ENCODE measurements at places on chromosomes 16 and 17.

GRCh38 chr17:19387921-19388521 lies 1.0 kb upstream of the MFAP4 start:
- DNase-seq, result no peak

DNA sequence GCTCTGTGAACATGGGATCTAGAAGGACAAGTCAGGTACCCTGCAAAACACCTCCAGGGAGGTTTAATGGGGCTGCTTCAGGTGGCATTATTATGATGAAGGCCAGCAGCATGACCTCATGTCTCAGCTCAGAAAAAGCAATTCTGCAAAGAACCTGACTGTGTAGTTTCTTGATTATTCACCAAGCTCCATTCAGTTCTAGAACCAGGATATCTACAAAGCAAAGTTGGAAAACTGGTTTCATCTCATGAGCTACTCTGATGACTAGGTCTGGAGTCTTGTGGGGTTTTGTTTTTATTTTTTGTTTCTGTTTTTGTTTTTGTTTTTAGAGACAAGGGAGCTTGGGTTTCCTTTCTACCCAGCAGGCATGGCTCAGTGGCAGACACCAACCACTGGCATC lies 19.0 kb upstream of the LRRC37A3 start:
- no peak for DNase-seq

DNA sequence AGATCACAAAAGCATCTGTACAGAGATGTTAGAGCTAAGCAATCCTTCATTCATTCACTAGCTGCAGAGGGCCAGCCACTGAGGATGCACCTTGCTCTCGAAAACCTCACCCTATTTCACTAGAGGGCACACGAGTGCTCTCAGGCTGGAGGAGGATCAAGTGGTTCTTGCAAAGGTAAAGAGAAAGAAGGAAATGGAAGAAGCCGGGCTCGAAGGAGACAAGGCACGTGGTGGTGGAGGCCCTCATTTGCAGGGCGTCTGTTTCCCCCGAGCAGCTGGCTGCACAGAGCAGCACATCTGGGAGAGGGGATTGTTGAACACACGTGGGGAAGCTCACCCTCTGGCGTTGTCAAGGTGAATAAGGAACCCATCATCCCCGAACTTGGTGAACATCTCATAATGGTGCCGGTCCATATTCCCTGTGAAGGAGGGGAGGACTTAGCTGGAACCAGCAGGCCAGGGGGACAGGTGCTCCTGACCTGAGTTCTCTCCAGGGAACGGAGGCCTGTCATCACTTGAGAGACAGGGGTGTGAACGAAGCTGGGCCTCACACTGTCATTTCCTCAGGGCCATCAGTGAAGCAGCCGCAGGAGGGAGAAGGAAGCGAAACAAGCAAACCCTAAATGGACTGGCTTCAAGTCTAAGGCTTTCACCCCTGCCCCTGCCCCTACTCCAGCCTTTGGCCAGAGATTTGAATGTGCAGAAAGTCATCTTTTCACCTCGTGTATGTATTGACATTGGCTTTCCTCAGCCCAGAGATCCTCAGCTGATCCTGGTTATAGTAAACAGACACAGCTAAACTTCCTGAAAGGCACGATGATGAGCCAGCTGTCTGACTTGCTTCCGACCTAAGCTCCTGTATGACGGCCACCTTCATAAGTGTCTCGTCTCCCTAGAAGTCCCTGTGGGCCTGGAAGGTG lies 27.6 kb downstream of the PRKAR1A start:
- no peak for DNase-seq

GRCh38 chr16:84611041-84611440 lies 6.8 kb downstream of the COTL1 start:
- DNase-seq, result no peak

DNA sequence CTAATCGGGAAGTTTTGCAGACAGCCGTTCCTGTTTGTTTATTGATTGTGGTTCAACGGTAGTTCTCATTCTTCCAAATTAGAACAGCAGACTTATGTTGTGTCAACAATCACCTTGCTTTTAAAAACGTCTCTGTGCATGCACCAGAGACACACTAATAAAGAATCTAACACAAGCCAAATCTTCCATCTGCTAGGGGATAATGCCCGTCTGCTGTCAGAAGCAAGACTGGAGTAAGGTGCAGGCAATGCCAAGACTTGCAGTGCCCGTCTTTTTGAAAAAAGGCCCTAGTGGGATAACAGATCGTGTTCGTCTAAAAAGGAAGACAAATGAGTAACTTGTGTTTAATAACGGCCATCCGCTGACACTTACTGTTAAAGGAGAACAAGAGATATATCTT lies 158.4 kb downstream of the KCNJ2 start:
- no peak for DNase-seq

DNA sequence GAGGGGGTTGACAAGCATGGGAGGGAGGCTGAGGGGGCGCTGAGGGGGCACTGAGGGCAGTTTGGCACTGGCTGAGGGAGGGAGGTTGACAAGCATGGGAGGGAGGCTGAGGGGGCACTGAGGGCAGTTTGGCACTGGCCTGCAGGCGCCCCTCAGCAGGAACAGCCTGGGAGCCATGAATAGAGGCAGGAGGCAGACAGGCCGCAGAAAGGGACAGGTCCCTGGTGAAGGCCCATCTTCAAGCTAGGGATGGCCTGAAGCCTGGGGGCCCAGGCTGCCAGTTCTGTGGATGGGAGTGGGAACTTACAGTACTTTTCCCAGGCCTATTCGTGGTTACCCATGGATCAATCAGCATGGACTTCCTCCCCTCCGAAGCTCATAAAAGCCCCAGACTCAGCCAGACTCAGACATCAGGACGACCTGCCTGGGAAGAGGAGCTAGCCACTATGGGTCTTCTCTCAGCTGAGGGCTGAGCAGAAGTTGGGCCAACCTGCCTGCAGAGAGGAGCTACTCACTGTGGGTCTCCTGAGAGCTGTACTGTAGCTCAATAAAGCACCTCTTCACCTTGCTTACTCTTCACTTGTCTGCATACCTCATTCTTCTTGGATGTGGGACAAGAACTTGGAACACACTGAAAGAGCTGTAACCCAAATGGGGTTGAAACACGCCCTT lies 72.8 kb upstream of the BRD7 start:
- no peak for DNase-seq

DNA sequence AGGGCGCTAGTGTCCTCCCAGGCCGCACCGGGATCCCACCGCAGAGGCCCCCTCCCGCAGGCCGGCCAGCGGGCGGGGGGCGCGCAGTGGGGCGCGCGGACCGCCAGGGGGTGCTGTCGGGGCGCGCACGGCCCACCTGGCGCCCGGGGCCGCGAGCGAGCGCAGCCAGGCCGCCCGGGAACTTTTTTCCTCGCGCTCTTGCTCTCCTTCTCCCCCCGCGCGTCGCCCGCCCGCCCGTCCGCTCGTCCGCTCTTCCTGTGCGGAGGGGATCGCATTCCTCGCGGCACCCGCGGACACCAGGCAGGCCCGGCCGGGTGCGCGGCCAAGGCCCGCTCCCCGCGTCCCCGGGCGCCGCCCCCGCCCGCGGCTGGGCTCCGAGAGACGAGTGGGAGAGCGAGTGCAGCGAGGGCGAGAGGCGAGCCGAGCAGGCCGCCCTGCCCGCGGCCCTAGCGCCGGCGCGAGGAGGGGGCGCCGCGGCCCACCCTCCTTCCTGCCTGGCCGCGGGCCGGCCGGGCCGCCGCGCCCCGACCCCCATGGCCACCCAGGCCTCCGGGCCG lies at the start of gene RAI1:
Gene RAI1, plus strand, starts transcription at position 272 of the 557 bp plus-strand sequence. CDS start 111,491 bp downstream, outside the sequence.
- DNase-seq, result peak; percentile 50

- DNase-seq, result peak; percentile 42
Measured at GRCh38 chr16:22098405-22099255, 6.3 kb downstream of the VWA3A start.

DNA sequence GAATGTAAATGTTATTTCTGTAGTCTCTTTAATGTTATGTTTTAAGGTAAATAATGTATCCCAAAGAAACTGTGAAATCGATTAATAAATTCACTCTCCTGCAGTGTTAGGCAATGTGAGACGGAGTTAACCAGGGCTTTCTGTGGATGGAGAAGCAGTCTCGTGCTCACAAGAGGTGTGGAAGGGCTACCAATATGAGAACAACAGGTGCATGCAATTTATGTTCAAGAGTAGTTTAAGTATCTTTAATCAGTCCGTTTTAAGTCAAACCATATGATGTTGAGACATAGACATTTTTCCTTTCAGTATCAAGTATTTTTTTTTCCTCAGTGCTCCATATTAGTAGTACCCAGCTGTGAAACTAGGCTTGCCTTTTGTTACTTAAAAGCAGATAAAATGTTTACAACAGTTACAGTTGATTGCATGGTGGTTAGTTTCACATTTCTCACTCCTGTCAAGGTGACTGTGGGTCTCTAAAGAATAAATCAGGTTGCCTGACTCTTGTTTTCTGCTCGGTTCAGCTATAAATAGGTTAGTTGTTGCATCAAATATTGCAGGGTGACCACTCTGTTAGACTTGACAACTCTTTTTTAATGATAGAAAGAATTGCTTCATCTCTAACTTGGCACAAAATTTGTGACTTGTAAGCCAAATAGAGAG lies 54.4 kb downstream of the COX10 start:
- no peak for DNase-seq

- DNase-seq, result no peak
Measured at GRCh38 chr16:27149986-27150385, 53.3 kb upstream of the KDM8 start.

- DNase-seq, result no peak
Measured at GRCh38 chr16:71426069-71426879, 15.6 kb downstream of the TLE7 start.

DNA sequence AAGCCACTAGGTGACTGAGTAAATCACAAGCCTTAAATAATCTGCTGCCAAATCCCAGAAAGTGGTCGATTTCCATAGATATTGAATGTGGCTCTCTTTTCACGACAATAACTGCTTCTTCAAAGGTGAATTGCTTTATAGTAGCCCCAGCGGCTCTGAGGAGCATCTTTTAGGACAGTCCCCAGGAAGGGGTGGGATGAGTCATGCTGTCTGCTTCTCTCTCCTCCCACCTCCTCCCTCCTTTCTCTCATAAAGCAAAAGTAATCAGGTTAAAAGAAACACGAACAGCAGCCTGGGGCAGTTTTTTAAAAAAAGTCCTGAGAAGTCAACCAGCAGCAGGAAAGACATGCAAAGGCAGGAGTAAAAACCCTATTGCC lies 1.8 kb downstream of the KIAA0513 start:
- DNase-seq, result peak; percentile 86

DNA sequence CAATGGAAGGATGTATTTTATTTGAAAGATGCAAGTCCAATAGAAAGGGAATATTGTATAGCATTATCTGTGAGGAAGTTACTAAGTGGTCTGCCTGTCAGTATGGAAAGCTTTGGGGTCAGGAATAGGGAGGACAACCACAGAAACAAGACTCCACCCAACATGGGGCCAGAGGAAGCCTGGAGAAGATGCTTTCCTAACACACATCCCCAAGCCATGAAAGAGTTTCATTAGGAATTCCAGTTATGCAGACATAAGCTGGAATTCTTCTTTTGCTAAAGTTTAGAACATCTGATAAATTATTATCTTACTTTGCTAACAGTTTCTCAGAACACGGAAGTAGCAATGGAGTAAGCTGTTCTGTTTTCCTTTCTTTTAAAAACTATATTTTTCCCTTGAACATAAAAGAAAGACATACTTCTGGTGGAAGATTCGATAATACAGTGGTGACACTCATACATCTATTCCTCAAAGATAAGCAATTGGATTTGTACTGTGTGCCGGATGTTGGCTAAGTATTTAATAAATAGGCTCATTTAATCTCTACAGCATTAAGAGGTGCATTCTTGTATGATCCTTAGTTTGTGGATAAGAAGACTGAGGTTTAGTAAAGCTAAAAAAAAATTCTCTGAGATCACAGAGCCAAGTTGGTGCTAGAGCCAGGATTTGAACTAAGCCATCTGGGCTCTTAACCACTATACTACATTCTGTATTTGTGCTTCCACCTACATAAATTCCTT lies 51.0 kb upstream of the GAS7 start:
- no peak for DNase-seq

GRCh38 chr17:1732833-1733321 lies 8.4 kb downstream of the WDR81 start:
- DNase-seq, result no peak

- DNase-seq, result no peak
Measured at GRCh38 chr17:52235516-52235915, 77.0 kb upstream of the CA10 start.

DNA sequence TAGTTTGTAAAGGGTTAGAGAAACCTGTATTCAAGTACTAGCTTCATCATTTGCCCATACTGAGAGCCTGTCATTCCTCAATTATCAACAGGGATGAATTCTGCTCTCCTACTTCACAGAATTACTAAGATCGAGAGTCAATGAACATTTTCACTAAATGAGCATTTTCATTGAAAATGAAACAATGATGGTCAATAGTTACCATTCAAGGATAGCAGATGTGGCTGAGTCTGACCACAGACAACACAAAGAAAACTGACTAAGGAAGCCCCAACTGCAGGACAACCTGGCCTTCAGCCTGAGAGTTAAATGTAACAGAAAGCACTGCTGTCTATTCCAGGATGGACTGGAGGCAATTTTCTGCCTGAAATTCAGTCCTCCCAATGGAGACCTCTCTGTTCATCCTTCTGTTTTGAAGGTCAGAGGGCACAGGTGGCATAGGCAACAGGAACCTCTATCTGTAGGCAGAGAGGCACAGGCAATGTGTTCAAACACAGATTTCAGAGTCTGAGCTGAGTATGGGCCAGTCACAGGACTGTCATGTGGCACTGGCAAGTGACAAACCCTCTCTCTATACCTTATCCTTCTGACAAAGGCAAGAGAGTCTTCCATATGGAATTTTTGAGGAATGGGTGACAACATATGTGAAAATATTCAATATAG lies 19.5 kb downstream of the TRAF4 start:
- no peak for DNase-seq

DNA sequence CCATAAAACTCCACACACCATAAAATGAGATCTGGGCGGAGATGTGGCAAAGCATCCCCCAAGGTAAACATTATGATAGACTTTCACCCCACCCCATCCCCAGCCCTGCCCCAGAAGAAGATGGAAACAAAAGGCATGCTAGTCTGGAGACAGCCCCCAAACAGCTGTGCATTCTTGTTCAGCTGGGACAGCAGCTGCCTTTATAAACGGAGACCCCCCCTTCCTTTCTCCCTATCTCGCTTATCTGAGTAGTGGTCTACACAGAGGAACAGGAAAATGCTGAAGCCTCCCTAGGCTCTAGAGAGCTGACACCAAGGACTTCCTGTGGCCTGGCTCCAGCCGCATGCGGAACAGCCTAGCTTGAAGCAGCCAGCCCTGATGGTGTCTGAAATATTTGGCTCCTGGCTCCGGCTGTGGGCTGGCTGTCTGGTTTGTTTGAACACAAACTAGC lies 190.3 kb upstream of the ANKFN1 start:
- no peak for DNase-seq

- DNase-seq, result no peak
Measured at GRCh38 chr17:48726916-48727286, 1.6 kb downstream of the HOXB13 start.

All from CD4-positive, alpha-beta T cell treated with Interleukin-4 for 4 hours (primary cell).